Ascending aorta (tissue), 2 donors: ENCODE measurements at places on chromosomes 11 and 22. TPM values are rescaled to one million over a fixed set of nuclear protein-coding genes. Genes with fewer than 3 reads are reported as not detected.

GRCh38 chr11:131877246-131877942, 507.0 kb downstream of the NTM start:
- no peak for DNase-seq

Gene MAPK1
- total RNA-seq, result 43.3 TPM

GRCh38 chr11:60370252-60370810, 8.0 kb upstream of the MS4A7 start:
- DNase-seq, result no peak

Gene ILK
- total RNA-seq, result 183 TPM

- peak; percentile 86 for DNase-seq
These were observed 14.2 kb downstream of the TP53I11 start for GRCh38 chr11:44936525-44936924.

DNA sequence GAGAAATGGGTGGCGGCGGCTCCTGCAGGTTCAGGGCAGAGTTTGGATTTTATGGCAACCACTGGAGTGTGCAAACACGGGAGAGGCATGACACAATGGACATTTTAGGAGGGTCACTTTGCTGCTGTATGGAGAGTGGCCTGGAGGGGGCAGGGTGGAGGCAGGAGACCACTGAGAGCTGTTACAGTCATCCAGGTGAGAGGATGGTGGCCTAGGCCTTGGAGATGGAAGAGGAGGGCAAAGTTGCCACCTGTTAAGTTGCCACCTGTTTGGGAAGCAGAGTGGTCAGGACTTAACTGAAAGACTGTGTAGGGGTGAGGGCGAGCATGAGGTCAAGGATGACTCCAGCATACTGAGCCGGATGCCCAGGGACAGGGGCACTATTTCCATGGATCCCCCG, 2.3 kb upstream of the RAD9A start:
- no peak for DNase-seq

DNA sequence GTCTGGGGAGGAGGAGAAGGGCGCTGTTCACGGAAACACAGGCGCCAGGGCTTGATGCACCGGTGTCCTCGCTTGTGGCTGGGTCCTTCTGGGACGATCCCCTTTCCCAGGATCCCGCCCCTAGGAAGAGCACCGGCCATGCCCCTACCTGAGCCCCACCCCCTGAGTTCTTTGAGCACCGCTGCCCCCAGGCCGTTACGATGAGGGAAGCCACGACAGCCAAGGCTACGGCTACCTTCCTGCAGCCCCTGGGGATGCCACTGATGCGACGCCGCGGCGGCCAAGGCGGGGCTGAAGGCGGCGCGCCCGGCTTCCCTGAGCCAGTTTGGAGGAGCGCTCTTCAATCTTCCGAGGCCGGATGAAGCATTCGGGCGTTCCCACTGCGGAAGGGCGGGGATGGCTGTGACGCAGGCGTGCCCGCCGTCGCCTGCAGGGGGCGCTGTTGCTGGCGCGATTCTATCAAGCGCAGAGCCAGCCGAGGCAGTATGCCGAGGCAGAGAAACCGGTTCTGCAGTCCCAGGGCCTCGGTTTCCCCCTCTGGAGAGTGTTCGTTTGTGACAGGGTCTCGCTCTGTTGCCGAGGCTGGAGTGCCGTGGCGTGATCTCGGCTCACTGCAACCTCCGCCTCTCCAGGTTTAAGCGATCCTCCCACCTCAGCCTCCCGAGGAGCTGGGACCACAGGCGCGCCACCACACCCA, 9.7 kb upstream of the NEFH start:
- DNase-seq, result no peak

Gene SLC22A6
- not detected for total RNA-seq

DNA sequence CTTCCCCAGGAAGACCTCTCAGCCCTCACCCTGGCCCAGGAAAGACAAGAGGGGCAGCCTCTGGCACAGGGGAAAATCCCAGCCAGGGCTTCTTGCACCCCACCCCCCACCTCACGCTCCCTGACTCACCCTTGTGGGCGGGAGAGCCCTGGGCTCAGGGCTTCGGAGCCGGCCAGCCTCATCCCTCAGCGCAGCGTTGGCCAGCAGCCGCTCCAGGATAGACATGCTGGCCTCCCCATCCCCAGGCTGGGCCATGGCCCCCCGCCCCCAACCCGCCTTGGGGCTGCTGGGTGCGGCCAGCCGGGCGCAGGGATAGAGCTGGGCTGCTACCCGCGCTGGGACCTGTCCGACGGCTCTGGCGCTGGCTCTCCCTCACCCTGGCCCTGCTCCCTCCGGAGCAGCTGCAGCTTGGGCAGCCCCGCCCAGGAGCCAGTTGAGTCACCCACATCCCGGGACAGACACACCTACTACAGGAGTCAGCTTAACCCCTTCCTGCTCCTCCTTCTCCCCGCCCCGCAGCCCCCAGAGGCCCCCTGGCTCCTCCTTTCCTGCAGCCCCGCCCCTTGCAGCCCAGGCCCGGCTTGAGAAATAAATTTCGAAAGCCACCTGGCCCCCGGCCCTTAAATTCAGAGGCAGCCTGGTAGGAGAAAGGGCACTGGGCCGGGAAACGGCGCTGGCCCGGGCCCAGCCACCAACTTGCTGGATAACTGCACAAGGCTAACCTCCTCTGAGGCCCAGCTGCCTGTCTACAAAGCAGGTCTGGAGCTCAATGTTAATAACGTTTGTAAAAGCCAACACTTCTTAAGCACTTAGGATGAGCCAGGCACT, 13.4 kb downstream of the TNKS1BP1 start:
- DNase-seq, result peak; percentile 98

Gene BRD1
- total RNA-seq, result 32.5 TPM

DNA sequence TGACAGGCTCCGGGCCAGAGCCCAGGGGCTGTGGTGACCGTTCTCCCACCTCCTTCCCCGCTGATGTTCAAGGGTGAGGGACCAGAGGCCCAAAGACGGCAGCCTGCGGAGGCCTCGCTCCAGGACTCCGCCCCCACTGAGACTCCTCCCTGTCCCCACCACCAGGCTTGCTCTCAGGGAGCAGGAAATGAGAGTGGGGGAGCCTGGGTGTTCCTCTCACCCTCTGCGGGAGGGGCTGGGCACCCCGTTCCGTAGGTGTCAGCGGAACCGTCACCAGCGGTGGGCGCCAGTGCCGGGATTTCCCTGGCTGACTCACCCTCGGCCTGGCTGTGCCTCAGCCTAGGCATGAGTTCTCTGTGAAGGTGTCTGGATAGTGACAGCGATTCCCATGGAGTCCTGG, 15.7 kb downstream of the DAGLA start:
- peak; percentile 91 for DNase-seq

DNA sequence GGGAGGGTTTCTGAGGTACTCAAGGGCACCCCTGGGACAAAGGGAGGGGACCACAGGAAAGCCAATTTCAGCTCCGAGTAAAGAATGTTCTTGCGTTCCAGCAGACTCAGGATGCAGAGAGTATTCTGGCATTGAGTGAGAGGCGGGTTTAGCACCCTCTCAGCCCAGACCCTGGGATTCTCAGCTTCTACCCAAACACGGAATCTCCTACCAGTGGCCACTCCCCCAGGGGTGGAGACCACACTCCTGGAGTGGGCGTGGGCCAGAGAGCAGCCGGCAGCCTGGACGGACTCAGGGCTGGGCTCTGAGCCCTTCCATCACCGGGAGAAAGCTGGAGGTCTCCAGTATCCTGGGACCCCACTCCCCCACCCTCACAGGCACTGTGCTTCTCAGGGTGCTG, 26.1 kb upstream of the TTLL12 start:
- DNase-seq, result no peak

Gene SYNGR1
- total RNA-seq, result 2.2 TPM

Gene OR2AG2
- total RNA-seq, result 0.43 TPM

DNA sequence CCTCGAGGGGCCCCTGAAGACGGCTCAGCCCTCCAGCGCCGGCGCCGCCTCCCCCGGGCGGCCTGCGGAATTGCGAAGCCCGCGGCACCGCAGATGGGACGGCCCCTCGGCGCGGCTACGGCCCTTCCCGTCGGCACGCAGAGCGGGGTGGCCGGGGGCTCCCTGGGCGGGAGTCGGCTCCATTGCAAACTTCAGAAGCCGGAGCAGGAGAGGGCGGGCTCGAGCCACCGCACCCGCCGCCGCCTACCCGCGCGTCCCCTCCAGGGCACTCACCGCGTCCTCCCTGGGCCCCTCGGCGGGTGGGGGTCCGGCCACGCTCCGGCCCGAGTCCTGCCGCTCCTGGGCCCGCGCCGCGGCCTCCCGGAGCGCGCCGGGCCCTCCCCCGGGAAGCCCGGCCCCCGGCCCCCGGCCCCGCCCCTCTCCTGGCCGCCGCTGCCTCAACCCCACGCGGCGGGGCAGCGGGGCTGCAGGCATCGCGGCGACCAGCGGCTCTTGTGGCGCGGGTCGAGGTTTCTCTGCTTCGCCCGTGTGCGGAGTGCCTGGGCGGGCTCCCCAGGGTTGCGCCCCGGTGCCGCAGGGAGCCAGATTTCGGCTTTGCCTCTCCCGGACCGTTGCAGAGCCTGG, at the start of gene PACSIN3:
PACSIN3 (minus strand) TSS at position 359 of the 624 bp plus-strand sequence. CDS start 3,707 bp downstream, outside the sequence.
- DNase-seq, result no peak

GRCh38 chr22:29951791-29952413, 68.9 kb downstream of the MTMR3 start:
- no peak for DNase-seq

Gene DRD4
- total RNA-seq, result not detected

Gene RRM1
- total RNA-seq, result 114 TPM

Gene MPZL3
- 0.21 TPM for total RNA-seq

DNA sequence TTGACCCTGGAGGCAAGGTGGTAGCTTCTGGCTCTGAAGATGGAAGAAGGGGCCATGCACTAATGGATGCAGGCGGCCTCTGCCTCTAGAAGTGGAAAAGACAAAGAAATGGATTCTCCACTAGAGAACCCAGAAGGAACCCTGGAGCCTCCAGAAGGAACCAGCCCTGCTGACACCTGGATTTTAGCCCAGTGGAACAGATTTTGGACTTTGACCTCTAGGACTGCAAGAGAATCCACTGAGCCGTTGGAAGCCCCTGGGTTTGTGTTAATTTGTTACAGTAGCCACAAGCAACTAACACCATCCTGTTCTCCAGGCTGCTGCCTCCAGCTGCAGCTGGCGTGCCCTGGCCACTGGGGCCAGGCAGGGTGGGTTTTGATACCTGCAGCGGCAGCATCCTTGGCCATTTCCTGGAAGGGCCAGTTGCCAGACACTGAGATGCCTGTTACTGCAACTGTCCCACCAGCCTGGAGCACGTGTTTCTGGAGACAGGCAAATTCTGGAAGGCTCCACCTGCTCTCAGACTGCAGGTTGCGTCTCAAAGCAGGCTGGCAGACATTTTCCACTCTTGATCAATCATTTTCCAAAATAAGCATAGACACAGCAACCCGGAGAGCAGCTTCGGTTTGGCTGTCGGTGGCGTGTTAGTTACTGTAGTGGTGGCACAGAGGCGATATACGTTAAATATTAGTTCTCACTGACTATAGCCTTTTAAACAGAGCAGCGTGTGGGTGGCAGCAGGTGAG, 76.8 kb upstream of the PARVG start:
- no peak for DNase-seq

Gene KCNK7
- total RNA-seq, result not detected

- DNase-seq, result no peak
These were observed 368.6 kb downstream of the OPCML start for GRCh38 chr11:133163463-133164419.

Gene OR4A16
- total RNA-seq, result not detected
